ENCODE measurements at places on chromosomes 5 and 9. TPM values are rescaled to one million over a fixed set of nuclear protein-coding genes. Genes with fewer than 3 reads are reported as not detected.

GRCh38 chr5:7881816-7882215 is 12.9 kb downstream of the MTRR start:
- no peak for DNase-seq

DNA sequence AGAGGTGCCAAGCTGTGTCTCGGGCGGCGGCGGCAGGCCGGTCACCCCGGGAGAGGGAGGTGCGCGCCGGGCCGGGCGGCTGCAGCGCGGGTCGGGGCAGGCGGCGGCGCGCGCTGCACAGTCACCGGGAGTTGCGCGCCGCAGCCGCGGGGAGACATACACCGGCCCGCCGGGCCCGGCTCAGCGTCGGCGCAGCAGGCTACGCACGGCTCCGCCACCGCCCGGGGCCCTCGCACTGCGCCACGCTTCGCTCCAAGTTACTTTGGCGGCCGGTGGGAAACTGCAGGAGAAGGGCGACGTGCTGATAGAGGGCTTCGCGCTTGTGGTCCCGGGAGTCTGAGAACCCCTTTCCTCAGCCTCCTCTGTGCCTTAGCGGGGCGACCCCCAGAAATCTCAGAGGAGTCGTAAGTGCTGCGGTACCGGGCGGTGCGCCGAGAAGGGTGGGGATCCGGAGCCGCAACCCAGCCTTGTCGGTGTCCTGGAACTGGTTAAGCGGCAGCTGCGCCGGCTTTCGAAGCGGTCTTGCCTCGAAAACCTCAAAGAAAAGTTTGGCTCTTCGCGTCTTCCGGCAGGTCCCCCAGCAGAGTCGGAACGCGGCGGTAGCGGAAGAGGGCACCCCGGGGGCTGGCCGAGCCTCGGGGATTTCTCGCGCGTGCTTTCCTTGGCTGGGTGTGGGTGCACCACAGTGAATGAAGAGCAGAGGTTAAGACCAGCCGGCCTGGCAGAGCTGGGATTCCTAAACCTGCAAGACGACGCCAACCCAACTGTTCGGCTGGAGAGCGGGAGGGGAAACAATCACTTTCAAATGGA is at the start of gene EFNA5:
Gene EFNA5 (minus strand): TSS at position 6 of the 810 bp plus-strand sequence.
- no peak for DNase-seq

The FOXD4L6 gene
- polyA plus RNA-seq = 0.13 TPM

The NAIP gene
- 6.2 TPM for polyA plus RNA-seq

The DND1 gene
- 0.48 TPM for polyA plus RNA-seq

The PCDHGB4 gene
- polyA plus RNA-seq = 1.7 TPM

All from HepG2 (cell line).